ENCODE measurements at places on chromosomes 16 and 17.

DNA sequence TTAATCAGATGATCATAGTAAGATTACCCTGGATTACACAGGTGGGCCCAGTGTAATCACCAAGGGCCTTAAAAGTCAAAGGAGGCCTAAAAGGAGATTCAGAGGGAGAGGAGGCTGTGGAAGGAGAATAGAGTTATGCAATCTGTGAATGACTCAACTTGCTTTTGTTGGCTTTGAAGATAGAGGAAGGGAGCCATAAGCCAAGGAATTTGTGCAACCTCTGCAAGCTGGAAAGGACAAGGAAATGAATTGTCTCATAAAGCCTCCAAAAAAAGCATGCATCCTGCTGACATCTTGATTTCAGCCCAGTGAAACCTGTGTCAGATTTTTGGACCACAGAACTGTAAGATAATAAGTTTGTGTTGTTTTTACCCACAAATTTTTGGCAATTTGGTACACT, 109.6 kb downstream of the CNTNAP4 start:
- no peak for DNase-seq

- DNase-seq, result no peak
These were observed 78.2 kb downstream of the CRISPLD2 start for GRCh38 chr16:84897911-84898377.

GRCh38 chr16:28182183-28182582, 29.6 kb downstream of the XPO6 start:
- DNase-seq, result no peak

DNA sequence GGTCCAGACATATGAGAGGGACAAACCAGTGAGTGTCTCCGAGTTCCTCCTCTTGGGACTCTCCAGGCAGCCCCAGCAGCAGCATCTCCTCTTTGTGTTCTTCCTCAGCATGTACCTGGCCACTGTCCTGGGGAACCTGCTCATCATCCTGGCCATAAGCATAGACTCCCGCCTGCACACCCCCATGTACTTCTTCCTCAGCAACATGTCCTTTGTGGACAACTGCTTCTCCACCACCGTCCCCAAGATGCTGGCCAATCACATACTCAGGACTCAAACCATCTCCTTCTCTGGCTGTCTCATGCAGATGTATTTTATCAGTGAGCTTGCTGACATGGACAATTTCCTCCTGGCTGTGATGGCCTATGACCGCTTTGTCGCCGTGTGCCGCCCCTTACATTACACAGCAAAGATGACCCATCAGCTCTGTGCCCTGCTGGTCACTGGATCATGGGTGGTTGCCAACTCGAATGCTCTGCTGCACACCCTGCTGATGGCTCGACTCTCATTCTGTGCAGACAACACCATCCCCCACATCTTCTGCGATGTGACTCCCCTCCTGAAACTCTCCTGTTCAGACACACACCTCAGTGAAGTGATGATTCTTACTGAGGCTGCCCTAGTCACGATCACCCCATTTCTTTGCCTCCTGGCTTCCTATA, 19.2 kb downstream of the ZNF200 start:
- no peak for DNase-seq

- DNase-seq, result no peak
These were observed 11.2 kb downstream of the CORO6 start for GRCh38 chr17:29611351-29612093.

GRCh38 chr17:15882058-15882720, 62.7 kb upstream of the ADORA2B start:
- DNase-seq, result no peak

DNA sequence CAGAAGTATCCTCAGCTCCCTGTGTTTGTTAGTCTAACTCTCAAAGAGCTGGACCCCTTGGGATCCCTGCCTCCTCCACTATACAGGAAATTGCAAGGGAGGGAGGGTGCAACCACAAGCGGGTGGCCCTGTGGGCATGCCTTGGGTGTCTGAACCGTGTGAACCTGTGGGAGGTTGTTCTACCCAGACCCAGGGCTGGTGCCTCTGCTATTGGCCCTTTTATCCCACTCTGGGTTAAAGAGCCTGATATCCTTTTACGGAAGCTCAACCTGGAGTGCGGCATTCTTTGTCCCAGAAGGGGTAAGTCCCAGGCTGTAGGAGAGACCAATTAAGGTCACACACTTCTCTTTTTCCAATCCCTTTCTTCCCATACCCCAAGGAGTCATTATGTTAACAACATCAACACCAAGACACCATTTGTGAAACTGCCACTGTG, 53.4 kb downstream of the ARSG start:
- no peak for DNase-seq

DNA sequence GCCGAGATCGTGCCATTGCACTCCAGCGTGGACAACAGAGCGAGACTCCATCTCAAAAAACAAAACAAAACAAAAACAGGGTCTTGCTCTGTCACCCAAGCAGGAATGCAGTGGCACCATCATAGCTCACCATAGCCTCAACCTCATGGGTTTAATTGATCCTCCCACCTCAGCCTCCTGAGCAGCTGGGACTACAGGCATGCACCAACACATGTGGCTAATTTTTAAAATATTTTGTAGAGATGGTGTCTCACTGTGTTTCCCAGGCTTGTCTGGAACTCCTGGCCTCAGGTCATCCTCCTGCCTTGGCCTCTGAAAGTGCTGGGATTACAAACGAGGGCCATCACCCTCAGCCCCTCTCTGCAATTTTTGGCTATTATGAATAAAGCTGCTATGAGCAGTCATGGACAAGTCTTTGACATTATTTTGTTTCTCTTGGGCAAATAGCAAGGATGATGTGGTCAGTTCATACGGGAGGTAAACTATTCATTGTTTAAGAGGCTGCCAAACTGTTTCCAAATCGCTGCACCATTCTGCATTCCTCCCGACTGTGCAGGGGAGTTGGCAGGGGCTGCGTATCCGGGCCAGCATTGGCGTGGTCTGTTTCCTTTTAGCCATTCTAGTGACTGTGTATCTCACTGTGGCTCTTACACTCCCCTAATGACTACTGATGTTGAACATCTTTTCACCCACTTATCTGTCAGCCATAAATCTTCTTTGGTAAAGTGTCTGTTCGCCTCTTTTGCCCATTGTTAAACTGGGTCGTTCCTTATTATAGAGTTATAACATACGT, 21.1 kb downstream of the EIF4A3 start:
- no peak for DNase-seq

DNA sequence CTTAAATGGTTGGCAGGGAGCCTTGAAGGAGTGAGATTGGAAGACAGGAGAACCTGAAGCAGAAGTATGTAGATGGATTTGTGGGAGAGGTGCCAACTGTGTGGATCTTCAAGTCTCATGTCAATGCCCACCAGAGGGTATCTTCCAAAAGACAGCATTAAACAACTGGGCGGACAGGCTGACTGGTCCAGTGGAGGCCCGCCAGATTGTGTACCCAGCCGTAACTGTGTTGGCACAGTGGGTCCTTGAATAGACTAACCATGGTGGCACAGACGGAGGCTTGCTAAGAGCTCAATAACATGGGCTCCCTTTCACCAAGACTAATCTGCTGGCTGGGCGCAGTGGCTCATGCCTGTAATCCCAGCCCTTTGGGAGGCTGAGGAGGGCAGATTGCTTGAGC, 24.2 kb upstream of the RBBP6 start:
- DNase-seq, result no peak

DNA sequence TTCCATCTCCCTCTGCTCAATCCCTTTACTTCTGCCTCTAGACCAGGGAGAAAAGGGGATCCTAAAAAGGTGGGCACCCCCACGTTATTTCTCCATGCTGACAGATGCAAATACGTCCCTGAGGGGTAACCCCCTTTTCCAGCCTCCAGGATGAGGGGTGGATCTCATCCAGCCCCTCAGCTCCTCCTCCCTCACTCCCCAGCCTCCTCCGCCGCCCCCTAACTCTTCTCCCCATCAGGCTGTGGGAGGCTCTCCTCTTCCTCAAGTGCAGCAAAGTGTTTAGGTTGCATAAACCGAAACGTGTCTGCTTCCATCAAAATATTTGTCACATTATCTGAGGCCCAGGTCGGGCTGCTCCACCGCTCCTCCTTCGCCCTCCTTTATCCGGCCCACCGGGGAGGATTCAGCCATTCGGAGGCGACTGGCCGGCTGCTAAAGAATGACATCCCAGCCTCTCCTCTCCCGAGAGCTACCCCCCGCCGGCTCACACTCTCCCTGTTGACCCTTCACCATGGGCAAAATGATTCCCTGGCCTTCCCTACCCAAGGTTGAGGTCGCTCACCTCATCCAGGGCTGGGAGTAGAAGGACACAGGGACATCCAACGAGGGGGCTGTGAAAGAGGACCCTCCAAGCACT, 1.2 kb upstream of the C1QL1 start:
- DNase-seq, result no peak

- no peak for DNase-seq
These were observed 21.2 kb downstream of the SOCS3 start for GRCh38 chr17:78338486-78339259.

- no peak for DNase-seq
These were observed 61.5 kb downstream of the HELZ start for GRCh38 chr17:67183531-67183930.

DNA sequence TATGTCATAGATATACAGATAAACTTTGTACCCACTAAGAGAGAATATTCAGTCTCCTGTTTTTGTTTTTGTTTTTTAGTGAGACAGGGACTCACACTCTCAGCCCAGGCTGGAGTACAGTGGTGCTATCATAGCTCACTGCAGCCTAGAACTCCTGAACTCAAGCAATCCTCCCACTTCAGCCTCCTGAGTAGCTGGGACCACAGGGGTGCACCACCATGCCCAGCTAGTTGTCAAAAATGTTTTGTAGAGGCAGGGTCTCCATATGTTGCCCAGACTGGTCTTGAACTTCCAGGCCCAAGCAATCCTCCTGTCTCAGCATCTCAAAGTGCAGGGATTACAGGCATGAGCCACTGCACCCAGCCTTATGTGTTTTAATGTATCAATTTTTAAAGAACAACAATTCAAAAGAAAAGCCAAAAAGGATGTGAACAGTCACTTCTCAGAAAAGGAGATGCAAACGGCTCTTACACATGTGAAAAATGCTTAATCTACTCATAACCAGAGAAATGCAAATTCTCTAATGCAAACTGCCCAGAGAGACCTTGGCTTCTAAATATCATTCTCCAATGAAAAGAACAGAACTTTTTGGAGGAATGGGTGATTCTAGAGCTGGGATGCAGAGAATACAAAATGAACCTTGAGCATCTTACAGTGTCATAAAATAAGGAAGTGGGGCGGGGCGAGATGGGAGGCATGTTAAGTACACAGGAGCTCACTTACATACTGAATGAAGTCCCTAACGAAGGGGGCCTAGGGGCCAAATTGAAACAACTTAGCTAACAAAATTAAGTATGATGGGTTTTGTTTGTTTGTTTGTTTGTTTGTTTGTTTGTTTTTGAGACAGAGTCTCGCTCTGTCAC, 7.3 kb upstream of the CMTM3 start:
- no peak for DNase-seq

DNA sequence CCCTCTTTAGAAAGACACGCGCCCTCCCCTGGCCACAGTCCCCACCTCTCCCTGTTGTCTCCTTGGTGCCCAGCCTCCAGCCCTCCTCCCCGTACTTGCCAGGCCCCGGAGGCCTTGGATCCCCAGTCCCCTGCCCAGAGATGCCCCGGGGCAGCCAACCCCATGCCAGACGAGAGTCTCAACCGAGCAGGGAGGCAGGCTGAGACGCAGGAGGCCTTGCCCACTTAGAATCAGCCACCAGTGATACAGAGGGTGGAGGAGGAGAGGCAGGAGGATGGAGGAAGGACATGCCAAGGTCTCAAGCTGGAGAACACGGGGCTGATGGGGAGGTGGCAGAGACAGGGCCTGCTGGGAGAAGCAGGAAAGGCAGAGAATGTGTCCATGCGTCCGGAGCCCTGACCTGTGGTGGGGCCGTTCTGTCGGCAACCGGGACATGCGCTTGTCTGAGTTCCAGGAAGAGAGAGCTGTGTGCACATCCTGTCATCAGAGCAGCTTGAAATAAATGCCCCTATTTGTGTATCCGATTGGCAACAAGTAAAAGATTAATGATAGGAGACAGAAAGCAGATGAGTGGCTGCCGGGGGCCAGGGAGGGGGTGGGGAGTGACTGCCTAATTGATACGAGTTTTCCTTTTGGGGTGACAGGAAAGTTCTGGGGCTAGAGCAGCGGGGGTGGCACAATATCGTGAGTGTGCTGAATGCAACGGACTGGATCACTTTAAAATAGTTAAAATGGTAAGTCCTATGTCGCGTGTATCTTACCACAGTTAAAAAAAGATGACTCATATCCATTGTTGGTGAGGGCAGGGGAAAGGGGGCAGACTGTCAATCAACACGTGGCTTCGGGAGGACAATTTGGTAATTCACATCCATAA, 44.7 kb upstream of the MEAK7 start:
- DNase-seq, result no peak

- DNase-seq, result no peak
These were observed at the start of gene CNTNAP1 for GRCh38 chr17:42681976-42682721. Gene CNTNAP1, plus strand, starts transcription at chr17:42682531. Its CDS starts 299 bp downstream, at chr17:42682830.

DNA sequence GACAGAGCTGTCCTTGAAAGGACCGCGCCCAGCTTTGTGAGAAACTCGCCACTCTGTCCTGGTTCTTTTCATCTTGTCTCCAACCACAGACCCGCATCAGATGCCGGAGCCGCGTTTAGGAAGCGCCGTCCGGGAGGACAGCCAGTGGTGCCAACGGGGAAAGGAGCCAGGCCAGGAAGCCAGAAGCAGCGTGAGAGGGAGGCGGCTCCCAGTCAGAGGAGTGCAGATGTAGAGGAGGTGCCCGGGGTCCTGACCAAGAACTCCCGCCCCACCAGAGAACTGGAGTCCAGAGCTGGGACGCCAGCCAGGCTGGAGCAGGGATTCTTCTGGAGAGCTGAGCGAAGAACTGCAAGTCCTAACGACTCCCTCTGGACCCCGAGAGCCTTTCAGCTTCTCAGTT, 49.3 kb upstream of the TNRC6C start:
- DNase-seq, result no peak

DNA sequence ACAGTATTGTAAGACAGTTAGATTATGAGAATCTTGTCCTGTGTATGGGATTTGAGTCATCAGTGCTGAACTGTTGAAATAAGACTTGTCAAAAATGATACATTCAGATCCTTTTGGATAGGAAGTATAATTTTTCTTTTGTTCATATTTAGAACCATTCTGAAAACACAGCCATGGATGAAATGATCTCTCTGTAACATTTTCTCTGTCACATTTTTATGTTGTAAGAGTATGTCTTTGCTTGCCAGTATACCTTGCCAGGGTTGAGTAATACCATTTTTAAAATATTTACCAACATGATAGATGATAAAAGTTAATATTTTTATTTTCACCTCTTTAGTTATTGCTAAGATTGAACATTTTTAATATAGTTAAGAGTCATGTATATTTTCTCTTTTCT, 45.0 kb downstream of the NSRP1 start:
- no peak for DNase-seq
